Caki2 (cell line): ENCODE measurements at places on chromosomes 2 and 18. TPM values are rescaled to one million over a fixed set of nuclear protein-coding genes. Genes with fewer than 3 reads are reported as not detected.

Gene IL36A
- not detected in 2 replicates for total RNA-seq

Gene INHA
- not detected in 2 replicates for total RNA-seq

Gene SYT4
- total RNA-seq = not detected in 2 replicates

Gene IL1RL2
- not detected in 2 replicates for total RNA-seq

Gene HOXD13
- total RNA-seq = not detected in 2 replicates
